Stimulated activated CD4-positive, alpha-beta T cell treated with anti-CD3 and anti-CD28 coated beads, TNF-alpha, amount 100 ng/mL, for 1 hour (primary cell): ENCODE measurements at places on chromosomes 12 and 14.

DNA sequence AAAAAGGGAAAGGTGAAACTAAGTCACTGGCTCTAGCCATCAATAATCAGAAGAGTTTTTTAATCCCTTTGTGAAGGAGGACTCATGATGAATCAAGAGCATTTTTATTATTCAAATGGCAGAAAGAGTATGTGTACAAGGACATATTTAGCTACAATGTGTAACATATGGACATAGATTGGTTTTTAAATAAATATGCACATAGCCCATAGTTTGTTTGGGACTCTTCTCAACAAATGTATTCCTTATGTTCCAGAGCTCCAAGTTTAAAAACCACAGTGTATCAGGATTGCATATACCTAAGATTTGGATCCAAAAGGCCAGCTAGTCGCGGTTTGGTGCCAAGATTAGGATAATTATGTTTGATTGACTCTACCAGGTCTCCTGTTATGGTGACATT lies 104.2 kb downstream of the C12orf50 start:
- DNase-seq: no peak

- DNase-seq: peak; percentile 21
These were observed 5.0 kb upstream of the SLC25A47 start for GRCh38 chr14:100317912-100318808.

DNA sequence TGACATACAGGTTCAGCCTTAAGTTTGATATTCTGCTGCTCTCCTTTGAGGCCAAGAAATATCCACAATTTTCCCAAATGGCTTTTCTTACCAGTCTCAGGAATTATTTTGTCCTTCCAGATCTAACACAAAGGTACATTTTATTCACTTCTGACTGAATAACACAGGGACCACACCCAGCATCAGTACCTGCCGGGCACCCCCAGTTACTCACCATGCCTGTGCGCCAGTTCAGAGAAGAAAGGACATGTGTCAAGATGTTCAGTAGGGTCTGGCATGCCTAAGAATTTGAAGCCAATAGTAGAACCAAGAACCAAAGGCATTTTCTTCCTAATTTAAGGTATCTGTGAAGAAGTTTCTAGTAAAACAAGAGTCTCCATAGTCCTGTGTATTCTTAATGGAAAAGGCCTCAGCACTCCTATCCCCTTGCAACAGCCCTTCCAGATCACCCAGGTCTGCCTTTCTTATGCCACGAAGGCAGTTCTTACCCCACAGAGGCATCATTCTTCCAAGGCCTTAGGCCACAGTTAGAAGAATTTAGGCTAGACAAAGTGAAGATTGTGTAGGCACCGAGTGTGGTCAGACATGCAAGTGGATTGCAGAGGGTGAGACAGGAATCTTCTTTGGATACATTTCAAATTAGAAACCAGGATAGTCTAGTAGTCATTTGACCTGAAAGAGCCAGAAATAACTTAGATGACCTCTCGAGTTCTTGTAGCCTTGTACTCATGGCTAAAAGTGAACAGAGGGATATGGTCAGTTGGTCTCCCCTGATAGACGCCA lies 140.1 kb upstream of the HIF1A start:
- DNase-seq: no peak

- DNase-seq: no peak
These were observed 50.4 kb upstream of the LRTM2 start for GRCh38 chr12:1769809-1770494.

GRCh38 chr12:65868878-65869277 lies 44.6 kb downstream of the HMGA2 start:
- no peak for DNase-seq

- no peak for DNase-seq
These were observed 27.3 kb downstream of the PTPRB start for GRCh38 chr12:70609739-70610491.

DNA sequence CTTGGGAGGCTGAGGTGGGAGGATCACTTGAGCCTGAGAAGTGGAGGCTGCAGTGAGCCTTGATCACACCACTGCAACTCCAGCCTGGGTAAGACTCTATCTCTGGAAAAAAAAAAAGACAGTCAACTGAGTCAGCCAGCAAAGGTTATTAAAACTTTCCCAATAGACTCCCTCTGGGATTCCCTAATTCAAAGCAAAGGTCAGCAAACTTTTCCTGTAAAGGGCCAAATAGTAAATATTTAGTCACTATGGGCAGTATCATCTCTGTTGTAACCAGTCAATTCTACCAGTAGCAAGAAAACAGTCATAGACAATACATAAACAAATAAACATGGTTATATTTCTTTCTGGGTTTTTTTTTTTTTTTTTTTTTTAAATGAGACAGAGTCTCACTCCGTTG lies 122.5 kb downstream of the IPO8 start:
- DNase-seq: no peak

DNA sequence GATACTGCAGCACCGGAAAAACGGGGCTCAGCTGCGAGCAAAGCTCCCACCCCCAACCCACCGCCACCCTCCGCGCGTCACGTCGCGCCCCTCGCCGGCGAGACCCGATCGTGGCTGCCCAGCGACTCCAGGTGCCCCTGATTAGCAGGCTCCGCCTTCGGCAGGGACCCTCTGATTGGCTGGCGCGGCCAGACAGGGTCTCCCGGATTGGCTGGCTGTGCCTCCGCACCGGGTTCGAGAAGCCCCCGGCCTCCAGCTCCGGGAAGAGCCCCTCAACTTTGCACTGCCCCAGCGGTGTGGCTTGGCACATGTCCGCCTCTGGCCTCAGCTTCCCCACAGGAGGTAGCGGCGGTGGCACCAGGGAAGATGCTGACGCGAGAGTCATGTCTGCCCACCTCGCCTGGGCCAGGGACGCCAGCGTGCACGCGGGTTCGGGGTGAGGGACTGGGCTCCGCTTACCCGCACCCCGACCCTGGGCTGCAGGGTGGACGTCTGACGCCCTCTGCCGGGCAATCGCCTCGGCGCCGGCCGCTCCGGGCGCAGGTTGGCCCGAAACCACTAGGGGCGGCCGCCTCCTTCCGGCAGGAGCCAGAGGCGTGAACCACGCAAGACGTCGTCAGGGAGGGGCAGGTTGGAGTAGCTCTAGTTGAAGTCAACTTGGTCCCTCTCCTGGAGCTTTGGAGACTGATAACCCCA lies 498 bp upstream of the RHOF start:
- peak; percentile 93 for DNase-seq

DNA sequence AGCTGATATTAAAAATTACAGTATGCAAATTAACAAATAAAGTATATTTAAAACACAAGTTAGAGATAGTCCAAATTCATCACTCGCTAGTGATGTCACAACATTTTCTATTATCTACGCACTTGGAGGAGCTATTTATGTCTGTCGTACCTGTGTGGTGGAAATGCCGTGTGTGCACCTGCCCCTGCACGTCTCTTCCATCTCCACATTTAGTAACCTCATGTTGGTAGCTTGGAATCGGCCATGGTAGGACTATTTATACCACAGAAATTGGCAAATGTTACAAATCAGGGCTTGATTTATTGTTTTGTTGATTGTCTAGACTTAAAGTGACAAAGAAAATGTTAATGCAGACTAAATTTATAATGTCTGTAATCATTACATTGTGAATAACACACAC lies 62.6 kb upstream of the NTF3 start:
- no peak for DNase-seq

- DNase-seq: no peak
These were observed 17.6 kb upstream of the FAM222A start for GRCh38 chr12:109695961-109696461.

GRCh38 chr12:18755341-18755740 lies 17.4 kb downstream of the CAPZA3 start:
- DNase-seq: no peak

DNA sequence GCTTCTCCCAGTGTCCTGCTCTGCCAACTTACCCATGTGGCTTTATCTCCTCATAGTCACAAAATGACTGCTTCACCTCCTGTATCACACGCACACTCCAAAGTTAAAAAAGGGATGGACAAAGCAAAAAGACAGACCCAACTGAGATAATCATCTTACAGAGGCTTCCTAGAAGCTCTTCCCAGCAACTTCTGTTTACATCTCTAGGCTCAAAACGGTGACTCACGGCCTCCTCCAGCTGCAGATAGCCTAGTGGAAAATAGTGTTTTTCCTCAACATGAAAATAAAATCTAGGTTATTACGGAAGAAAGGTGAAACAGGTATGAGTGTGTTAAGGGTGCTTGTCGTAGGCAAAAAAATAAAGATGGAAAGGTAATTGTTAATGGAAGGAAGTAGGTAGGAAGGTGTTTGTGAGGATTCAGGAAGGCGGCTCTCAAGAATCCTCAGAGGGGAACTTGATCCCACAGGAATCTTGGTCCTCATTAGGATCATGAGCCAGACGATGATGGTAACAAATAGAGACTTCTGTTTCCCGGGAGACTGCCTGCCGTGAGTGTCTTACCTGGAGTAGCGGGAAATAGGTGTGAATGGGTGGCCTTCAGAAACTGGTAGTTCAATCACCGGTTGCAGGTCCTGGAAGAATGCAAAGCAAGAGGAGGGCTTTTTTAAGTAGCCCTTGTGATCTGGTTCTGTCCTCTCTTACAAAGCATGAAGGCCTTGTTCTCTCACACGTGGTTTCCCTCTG lies 487.5 kb upstream of the TMEM132C start:
- DNase-seq: no peak

DNA sequence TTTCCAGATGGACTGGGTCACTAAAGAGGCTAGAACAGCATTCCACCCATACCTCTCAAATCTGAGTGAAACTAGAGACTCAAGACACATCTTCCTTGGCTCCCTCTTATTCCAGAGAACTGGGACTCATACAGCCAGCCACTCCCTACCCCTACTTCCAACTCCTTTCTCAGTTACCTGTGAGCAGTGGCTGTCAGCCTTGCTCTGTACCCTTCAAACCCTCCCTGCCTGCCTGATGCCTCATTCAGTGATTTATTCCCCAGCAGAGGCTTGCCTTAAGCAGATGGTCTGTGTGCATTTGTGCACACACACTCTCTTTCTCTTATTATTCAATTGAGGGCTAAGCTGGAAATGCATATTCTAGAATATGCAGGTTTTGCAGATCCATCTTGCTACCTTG lies 14.6 kb downstream of the GPR84 start:
- DNase-seq: no peak

DNA sequence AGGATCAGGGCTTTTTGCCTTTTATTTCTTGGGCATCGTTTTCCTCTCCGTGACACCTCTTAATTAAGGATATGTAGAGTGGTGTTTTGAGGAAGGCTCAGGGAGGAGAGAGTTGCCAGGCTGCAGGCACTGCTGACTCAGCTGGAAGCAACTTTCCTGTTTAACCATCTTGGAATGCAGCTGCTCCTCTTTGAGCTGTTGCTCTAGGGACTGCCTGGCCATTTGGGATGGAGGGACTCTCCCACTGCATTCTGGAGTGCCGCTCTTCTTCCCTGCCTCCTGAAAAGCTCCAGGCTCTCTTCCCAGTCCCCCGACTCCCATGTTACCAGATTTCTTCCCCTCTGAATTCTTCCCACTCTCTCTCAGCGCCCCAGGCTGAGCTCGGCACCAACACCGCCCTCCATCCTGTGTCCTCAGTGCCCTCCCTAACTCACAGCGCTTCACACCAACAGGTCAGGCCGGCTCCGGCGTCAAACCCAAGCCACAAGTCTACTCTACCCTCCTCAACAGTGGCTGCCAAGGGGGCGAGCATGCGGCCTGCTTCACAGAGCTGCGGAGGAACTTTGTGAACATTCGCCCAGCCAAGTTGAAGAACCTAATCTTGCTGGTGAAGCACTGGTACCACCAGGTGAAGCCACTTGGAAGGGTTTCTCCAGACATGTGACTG lies 5.9 kb downstream of the OAS3 start:
- DNase-seq: no peak

DNA sequence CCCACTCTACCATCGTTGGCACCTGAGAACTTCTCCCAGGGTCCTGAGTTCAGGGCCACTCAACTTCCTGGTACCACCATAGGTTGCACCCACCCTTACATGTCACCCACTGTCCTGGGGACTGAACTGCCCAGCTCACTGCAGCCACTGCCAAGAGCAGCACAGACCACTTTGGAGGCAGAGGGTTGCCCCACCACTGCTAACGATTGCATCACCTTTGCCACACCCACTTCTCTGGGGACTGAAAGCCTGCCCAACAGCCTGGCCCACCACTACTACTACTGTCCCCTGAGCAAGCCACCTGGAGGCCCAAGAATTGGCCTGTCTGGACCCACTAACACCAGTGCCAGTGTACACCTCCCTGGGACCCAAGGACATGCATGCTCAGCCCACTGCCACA lies 27.6 kb downstream of the CACNA2D4 start:
- DNase-seq: no peak

DNA sequence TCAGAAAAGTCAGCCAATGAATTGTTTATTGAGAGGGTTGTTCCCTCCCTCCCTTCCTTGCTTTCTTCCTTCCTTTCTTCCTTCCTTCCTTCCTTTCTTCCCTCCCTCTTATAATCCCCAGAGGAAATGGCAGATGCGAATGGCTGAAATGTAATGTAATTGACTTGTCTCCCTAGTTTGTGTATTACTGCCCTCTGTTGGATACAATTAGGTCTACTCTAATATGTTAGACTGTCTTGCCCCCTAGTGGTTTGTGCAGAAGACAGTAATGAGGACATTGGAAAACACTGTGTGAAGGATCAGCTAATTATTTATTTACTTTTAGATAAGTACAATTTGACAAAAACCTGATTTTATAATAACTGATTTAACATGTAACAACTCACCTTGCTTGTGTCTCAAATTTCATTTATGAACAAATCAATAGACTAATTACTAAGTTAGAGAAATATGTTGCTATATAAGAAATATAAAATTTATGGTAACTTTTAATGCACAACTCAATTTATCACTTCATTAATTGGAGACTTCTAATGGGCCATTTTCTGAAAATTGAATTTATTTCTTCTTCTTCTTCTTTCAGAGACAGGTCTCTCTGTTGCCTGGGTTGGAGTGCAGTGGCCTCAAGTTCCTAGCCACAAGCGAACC lies 229.8 kb upstream of the LRIG3 start:
- DNase-seq: no peak

DNA sequence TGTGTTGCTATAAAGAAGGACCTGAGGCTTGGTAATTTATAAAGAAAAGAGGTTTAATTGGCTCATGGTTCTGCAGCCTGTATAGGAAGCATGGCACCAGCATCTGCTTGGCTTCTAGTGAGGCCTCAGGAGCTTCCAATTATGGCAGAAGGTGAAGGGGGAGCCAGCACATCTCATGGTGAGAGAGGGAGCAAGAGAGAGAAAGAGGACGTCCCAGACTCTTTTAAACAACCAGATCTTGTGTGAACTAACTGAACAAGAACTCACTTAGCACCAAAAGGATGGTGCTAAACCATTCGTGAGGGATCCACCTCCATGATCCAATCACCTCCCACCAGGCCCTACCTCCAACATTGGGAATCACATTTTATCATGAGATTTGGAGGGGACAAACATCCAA lies 6.1 kb upstream of the SNAPC1 start:
- no peak for DNase-seq

- no peak for DNase-seq
These were observed 3.1 kb upstream of the AVIL start for GRCh38 chr12:57821474-57822214.

GRCh38 chr12:101238306-101238705 lies 28.3 kb upstream of the SLC5A8 start:
- DNase-seq: no peak
